ENCODE measurements at places on chromosomes 3 and 15. TPM values are rescaled to one million over a fixed set of nuclear protein-coding genes. Genes with fewer than 3 reads are reported as not detected.

CYP1A2 gene
- total RNA-seq = not detected

TMEM207 gene
- total RNA-seq = not detected

DNA sequence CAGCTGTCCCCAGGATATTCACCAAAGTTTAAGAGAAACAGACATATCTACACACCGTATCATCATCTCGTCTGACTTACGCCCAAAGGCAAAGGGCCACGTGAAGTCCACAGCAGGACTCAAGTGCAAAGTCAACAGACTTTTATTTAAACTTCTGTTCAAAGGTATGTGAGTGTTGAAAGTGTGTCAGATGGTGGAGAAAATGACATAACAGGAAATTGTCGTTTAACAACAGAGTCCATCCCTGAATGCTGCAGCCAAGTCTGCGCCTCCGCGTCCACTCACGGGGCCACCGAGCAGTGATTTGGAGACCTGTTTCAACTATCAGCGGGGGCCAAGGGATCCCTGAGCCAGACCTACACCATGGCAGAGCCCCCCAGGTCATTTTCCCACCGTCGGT is 165.6 kb downstream of the XXYLT1 start:
- H3K27me3 ChIP-seq = no peaks in the 10 kb centered on the region
- peaks cover 16% of the 10 kb centered on the region for H3K4me1 ChIP-seq
- peaks cover 16% of the 10 kb centered on the region for H3K36me3 ChIP-seq
- peak overlapping the region; percentile 33 for H3K27ac ChIP-seq
- DNase-seq = no peak
- no peak overlapping the region for H3K4me3 ChIP-seq

DNA sequence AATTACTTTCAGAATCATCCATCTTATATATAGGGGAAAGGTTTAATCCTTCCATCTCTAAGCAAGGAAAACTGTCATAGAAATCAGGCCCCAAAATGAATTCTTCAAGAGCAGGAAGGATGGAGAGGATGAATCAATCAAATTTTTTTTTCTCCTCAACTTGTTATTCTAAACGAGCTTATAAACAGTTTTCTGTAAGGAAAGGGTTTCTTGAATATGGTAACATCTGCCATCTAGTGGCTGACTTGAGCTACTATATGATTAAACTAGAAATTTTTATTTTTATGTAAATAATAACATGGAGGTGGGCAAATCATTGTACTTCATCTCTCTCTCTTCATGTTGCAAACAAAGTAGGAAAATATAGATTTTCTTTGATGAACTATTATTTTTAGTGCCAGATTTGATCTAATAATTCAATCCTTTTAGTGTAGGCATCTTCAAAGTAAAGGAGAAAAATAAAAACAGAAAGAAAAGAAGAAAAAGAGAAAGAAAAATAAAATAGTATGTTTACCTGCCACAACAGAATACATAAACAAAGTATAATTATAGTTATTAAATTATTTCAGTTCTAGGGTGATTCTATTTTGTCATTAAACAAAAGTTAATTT is 146.6 kb downstream of the SERPINI1 start:
- H3K27ac ChIP-seq = no peak overlapping the region
- H3K4me1 ChIP-seq = no peaks in the 10 kb centered on the region
- no peaks in the 10 kb centered on the region for H3K36me3 ChIP-seq

- H3K36me3 ChIP-seq = no peaks in the 10 kb centered on the region
- H3K4me1 ChIP-seq = no peaks in the 10 kb centered on the region
- H3K27ac ChIP-seq = no peak overlapping the region
- H3K27me3 ChIP-seq = no peaks in the 10 kb centered on the region
Observed at GRCh38 chr15:32878869-32879805, 161.3 kb downstream of the GREM1 start.

DNA sequence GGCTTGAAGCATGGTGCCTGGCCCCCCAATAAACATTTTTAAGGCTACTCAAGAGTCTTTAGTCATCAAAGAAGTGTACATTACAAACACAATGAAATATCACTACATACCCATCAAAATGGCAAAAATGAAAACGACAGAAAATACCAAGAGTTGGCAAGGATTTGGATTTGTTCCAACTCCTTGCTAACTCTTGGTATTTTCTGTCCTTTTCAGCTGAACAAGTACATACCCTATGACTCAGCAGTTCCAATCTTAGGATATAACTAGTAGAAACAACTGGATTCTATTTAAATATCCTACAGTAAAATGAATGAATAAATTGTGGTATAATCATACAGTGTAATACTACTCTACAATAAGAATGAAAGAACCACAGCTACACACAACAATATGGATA is 25.1 kb upstream of the GABPB1 start:
- H3K27me3 ChIP-seq = no peaks in the 10 kb centered on the region
- H3K27ac ChIP-seq = no peak overlapping the region
- DNase-seq = no peak
- no peaks in the 10 kb centered on the region for H3K4me1 ChIP-seq

DNA sequence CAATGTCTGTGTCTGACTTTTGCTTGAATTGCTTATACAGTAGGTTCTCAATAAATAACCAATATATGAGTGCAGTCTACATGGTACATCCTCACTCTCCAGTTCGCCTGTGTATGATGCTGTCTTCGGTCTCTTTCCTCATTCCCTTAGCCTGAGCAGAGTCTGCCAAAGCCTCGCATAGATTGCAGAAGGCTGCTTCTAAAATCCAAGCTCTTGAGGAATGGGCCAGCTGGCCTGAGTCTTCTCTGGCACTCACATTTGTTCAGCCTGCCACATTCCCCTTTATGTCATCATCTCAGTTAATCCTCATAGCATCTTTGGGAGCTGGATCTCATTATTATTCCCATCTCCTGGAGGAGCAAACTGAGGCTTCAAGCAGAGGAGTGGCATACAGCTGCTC is 27.2 kb upstream of the ADAMTS7 start:
- H3K4me1 ChIP-seq = peaks cover 10% of the 10 kb centered on the region
- DNase-seq = no peak
- H3K4me3 ChIP-seq = no peak overlapping the region
- H3K27me3 ChIP-seq = no peaks in the 10 kb centered on the region
- no peak overlapping the region for H3K27ac ChIP-seq

Data from spinal cord (tissue), 10 donors.